ENCODE measurements at places on chromosomes 2 and 18.
A peak's percentile ranks its signal among the peaks of the same experiment; 100 is the strongest.

GRCh38 chr18:58249712-58250111 lies 205.7 kb downstream of the NEDD4L start:
- no peak for DNase-seq

GRCh38 chr2:86314125-86314524 lies 23.3 kb downstream of the REEP1 start:
- no peak for DNase-seq

DNA sequence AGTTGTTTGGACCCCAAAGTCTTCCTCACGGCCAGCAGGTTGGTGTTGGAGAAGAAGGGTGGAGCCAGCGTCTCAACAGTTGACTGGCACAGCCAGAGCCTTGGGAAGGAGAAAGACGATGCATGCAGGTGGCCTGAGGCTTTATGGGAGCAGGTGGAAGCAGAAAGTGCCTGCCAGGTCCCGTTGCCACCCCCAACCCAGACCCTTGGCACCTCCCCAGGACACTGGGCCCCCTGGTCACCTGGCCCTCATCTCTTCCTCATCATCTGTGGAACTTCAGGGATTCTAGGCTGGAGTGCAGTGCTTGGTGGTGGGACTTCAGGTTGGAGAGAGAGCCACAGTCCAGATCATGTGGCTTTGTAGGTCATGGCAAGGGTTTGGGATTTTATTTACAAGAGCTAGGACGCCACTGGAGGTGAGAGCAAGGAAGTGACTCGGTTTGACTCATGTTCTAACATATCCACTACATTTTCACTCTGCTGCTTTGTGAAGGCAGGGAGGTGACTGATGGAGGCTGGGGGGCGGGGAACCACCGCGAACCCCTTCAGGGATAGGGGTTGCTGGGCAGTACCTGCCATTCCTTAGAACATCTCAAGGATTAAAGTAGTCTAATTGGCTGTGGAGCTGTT lies 62.5 kb upstream of the B3GNT7 start:
- no peak for DNase-seq

DNA sequence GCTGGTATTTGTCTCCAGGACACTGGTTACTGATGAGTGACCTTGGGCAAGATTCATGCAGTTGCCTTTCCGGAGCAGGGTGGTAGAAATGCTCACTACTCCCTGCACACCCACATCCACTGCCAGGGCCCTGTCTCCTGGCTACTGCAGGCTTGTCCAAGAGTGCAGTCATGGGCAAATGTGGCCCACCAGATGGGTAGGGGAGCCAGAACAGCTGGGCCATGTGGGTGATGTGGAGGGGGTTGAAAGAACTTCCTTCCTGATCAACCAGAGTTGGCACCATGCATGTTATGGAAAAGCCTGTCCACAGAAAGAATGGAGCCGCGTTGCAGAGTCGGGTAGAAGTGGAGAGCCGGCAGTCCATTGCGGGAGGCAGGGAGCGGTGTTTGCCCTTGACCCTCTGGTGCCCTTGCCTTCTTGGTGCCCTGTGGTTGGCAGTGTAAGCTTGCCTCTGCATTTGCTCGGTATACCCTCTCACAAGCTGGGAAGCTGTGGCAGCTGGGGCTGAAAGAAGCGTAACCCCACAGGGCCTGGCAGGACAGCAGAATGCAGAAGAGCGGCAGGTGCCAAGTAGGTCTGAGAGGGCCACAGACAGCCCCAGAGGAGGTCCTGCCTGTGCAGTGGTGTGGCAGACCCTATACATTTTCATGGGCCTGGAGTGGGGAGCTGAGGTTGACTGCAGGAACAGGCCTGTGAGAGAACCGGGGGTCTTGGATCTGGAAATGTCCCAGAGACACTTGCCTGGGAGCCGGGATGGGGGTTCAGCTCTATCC lies 253.2 kb downstream of the TFCP2L1 start:
- DNase-seq = no peak

GRCh38 chr2:233079953-233080835 lies 20.1 kb downstream of the INPP5D start:
- DNase-seq = no peak

DNA sequence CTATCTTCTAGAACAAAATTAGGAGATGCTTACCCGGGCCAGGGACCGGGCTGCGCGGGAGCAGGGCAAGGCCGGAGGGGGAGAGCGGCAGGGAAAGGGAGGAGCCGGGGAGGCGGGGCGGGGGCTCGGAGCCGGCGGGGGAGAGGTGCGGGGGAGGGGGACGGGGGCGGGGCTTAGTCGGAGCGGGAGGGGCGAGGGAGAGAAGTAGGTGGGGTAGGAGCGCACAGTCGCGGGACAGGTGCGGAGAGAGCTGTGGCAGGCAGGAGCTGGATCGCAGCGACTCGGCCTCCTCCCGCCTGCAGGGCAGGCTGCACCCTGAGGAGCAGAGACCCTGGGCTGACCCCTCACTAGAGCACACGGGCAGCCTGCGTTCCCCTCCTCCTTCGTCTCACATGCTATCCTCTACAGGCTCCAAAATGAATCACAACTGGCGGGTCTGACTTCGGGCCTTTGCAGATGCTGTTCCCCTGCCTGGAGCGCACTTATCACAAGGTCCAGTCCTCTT lies 290.3 kb downstream of the CELF4 start:
- DNase-seq = no peak

GRCh38 chr2:238847841-238848690 lies at the start of gene TWIST2:
Gene TWIST2, plus strand, starts transcription at chr2:238848085. Its CDS starts 131 bp downstream, at chr2:238848216.
- no peak for DNase-seq

GRCh38 chr2:152558158-152558984 lies 158.9 kb downstream of the PRPF40A start:
- DNase-seq = no peak

DNA sequence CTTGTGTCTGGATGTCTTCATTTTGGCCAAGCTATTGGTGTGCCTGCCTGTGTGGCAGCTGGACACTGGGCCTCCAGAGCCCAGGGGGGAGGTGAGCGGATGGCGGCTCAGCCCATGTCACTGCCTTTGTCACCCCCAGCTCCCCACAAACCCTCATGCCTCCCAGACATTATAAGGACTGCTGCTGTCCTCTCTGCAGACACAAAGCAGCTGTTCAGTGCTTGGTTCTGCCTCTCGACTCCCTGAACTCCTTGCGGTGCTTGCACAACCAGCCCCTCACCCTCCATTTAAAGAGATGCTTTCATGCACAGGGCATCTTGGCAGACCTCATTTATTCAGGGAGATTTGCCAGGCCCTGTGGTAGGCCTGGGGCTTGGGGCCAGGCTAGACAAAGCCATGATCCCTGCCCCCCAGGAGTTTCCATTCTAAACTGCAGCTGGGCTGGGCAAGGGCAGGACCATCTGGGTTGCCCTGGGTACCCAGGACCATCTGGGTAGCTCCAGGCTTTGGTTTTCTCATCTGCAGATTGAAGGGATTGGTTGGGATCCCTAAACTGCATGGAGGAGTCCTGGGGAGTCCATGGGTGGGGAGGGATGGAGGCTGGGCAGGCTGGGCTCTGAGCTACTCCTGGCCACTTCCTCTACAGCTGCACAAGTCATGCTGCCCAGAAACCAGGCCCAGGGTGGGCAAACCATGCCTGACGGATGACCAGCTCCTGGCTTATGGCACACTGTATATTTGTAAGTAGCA lies 168.5 kb downstream of the CELF4 start:
- no peak for DNase-seq

DNA sequence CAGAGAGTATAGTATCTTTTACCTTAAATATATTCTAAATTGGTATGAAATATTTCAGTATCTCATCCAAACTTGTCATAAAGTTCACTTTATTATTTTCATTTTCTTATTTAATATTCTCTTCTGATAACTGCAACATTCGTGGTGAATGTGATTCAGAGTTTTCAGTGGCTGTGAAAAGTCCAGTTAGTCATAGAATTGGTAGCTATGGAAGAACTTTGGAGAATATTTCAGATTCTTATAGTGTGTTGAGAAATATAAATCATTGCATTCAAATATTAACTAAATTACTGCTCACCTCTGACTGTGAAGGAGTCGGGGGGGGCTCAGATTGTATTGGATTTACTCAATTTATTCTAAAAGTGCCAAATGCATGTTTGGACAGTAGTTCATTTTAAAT lies 178.6 kb upstream of the VWC2L start:
- DNase-seq = no peak

DNA sequence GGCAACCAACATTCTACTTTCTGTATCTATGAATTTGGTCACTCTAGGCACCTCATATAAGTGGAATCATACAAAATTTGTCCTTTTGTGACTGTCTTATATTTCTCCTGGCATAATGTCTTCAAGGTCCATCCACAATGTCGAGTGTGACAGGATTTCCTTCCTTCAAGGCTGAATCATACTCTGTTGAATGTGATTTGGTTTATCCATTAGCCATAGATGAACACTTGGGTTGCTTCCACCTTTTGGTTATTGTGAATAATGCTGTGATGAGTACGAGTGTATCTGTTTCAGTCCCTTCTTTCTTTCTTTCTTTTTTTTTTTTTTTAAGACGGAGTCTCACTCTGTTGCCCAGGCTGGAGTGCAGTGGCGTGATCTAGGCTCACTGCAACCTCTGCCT lies 311.3 kb downstream of the TGIF1 start:
- DNase-seq = no peak

- DNase-seq = no peak
Measured at GRCh38 chr2:39836638-39837037, 57.6 kb upstream of the THUMPD2 start.

DNA sequence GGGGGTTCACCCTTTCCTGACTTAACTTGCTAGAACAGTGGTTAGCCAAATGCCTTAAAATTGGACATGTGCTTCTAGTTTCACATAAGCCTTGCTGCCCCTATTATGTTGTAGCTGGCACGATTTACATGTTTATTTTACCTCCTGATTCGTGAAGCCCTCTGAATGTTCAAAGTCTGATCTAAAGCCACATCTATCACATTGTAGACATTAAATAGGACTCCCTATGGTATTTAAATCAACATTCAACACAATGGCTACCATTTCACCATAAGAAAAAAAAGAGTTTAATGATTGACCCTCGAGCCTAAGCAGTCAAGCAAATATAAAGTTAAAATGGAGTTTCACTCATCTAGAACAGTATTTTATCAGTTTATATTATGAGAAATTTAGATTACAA lies 151.5 kb downstream of the GULP1 start:
- DNase-seq = no peak

DNA sequence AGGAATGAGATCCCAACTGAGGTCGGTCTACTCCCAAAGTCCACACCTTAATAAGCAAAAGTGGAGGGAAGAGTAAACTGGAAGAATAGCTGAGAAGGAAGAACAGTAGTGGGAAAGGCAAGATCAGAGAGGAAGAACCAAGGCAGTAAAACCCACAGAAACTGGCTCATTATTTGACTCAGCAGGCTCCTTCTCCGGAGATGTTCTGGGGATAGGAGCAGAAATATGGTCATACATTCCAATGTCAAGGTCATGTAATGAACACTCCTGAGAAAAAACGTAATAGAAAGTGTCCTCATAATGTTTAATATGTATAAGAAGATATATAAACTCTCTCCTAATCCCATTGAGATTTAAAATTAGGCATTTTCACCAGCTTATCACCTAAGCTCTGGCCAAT lies 39.5 kb downstream of the STK39 start:
- no peak for DNase-seq

- DNase-seq = no peak
Measured at GRCh38 chr18:55918444-55918843, 330.5 kb upstream of the TCF4 start.

DNA sequence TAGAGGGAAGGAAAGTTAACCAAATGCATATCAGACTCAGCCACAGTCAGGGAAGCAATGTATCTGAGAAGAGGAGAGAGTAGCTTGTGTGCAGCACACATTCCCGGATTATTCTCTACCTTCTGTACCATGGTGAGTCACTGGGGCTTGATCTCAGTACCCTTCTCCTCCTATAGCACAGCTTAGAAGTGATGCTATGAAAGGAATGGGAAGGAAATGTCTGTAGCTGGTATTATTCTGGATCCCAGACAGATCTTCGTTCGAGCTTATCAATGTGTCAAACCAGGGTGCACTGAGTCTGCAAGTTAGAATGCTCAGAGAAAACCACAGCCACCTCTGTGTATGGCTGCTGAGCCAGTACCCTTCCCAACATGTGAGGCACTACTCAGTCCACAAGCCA lies 88.0 kb upstream of the NFU1 start:
- DNase-seq = no peak

- no peak for DNase-seq
Measured at GRCh38 chr2:65479524-65479923, 47.1 kb upstream of the SPRED2 start.

GRCh38 chr2:240620149-240620731 lies 5.0 kb upstream of the GPR35 start:
- DNase-seq = peak; percentile 31

DNA sequence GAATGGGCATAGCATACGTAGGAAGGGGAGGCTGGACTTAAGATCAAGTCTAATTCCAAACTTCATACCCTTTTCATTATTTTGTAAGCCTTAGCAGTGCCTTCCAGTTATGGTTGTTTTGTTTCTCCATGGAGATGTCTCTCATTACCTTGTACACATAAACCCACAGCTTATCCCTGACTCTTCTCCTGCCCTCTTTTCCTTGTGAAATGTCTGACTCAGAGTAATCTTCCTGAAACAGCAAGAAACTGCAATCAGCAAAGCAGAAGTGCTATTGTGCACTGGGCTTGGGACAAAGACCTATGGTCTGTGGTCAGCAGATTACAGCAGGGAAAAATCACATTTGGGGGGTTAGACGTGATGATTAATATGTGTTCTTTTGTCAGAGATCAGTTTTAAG lies 176.7 kb downstream of the IKZF2 start:
- no peak for DNase-seq

GRCh38 chr2:54394392-54394791 lies 61.7 kb upstream of the SPTBN1 start:
- no peak for DNase-seq

GRCh38 chr18:57837917-57838548 lies 34.9 kb upstream of the ATP8B1 start:
- DNase-seq = no peak

GRCh38 chr2:230891064-230891463 lies 26.3 kb downstream of the ITM2C start:
- peak; percentile 20 for DNase-seq

- DNase-seq = no peak
Measured at GRCh38 chr2:234979204-234980167, 27.7 kb downstream of the SH3BP4 start.

GRCh38 chr2:11477994-11478393 lies 12.0 kb upstream of the E2F6 start:
- peak; percentile 78 for DNase-seq

DNA sequence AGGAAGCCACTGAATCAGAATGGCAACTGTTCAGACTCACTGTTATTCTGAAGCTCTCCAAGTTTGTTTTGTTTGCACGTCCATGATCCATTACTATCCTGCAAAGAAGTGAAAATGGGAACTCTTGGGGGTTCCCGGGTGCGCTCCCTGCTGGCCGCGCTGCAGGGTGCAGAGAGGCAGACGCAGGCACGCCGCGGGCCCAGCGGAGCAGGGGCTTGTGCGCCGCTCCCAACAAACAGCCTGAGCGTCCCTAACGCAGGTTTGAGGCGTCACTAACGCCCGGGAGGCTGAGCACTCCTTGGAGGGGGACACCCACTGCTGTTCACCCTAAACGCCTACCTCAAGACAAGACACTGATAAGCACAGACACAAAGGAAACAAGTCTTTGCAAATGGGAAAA lies 14.3 kb upstream of the PIEZO2 start:
- DNase-seq = no peak
